ENCODE measurements at places on chromosomes 11 and 22.

DNA sequence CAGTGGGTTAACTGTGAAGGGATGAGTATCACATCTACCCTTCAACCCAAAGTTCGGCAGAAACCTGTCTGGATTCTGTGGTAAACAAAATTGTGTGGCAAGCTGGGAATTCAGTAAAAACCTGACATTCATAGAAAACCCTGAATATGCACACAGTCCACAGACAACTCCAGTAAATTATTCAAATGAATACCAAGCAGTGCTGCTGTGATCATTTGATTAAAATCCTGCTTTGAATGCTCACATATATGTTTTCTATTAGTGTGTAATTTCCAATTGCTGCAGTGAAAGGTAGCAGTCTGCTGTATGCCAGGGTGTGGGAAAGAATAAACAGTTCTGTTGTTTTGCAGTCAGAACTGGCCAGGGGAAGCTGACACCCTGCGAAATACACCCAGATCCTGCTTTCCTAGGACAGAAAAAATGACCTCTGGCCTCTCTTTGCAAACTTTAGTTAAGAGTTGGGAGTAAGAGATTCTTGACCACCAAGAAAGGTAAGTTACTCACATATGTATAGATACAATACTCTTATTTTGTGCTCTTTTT lies 217.8 kb downstream of the FAM76B start:
- no peak for DNase-seq

- DNase-seq = no peak
Observed at GRCh38 chr22:24400034-24400725, 27.2 kb upstream of the ADORA2A start.

DNA sequence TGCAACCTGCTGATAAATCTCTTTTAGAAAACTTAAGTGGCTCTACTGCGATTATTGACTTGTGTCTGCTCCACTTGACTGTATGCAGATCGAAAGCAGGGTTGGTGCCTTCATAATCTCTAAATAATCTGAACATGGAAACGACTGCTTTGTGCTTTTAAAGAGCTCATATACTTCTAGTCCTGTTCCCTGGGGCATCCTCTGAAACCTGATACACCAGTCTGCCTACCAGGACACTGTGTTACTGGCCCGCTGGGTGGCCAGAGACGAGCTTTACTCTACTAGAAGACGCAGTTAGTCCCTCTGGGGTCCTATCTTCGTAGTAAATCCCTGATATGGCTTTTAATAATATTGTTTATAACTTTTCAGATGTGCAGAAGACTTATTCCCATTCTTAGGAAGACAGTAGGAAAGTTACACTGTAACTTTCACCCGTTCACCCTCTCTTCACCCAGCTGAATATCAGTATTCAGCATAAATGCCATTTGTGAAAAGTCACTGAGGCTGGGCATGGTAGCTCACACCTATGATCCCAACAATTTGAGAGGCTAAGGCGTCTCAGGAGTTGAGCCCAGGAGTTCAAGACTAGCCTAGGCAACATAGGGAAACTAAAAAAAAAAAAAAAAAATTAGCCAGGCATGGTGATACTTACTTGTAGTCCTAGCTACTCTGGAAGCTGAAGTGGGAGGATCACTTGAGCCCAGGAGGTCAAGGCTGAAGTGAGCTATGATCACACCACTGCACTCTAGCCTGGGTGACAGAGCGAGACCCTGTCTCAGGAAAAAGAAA lies 9.0 kb upstream of the HTR3B start:
- no peak for DNase-seq

DNA sequence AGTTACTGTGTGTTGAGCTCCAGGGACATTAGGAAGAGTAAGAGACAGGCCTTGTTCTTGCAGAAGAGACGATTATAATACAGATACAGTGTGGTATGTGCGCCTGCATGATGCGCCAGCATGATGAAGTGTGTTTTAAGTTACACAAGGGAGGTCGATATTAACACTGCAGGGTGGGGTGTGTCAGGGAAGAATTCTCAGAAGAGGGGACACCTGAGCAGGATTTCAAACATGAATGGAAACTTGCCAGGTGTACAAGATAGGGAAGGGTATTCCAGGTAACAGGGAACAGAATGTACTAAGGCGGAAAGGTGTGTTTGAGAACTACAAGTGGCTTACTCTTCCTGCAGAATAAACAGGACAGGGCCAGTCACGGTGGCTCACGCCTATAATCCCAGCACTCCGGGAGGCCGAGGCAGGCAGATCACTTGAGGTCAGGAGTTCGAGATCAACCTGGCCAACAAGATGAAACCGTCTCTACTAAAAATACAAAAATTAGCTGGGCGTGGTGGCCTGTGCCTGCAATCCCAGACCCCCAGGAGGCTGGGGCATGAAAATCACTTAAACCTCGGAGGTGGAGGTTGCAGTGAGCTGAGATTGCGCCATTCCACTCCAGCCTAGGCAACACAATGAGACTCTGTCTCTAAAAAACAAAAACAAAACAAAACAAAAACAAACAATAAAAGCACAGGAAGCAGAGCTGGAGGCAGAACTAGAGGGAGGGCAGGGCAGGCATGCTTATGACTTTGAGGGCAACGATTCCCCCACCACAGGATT lies 59.0 kb downstream of the SYN3 start:
- DNase-seq = no peak

- no peak for DNase-seq
Observed at GRCh38 chr22:22887621-22888503, at the start of gene IGLL5. Gene IGLL5 (plus strand): TSS chr22:22887816. CDS start chr22:22888054, 238 bp downstream.

- no peak for DNase-seq
Observed at GRCh38 chr11:10477690-10478046, 22.6 kb downstream of the AMPD3 start.

- no peak for DNase-seq
Observed at GRCh38 chr11:107545101-107545514, 20.4 kb downstream of the ALKBH8 start.

DNA sequence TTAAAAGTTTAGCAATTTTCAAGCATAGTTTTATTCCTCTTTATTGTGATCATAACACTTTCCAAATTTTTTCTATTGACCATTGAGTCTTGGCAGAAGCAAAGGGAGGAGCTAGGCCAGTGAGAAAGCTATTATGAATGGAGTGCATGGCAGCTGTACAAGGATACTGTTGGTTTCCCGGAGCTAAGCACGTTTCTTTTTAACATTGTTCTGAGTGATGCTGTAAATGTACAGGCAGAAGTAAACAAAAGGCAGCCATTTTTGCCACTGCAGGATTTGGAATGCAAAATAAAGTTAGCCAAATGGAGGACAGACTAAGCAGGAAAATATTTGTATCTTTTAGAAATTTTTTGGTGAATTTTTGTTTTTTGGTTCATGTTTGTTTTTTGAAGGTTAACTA lies 16.2 kb downstream of the CBL start:
- no peak for DNase-seq

Data from stimulated activated CD8-positive, alpha-beta memory T cell treated with anti-CD3 and anti-CD28 coated beads, Interleukin-15, amount 100 ng/mL, for 1 hour (primary cell).